ENCODE measurements at places on chromosomes 7 and 10.

GRCh38 chr7:6181136-6181535 lies 91.3 kb downstream of the CYTH3 start:
- DNase-seq = no peak

GRCh38 chr7:41517771-41518170 lies 185.1 kb downstream of the INHBA start:
- no peak for DNase-seq

- DNase-seq = no peak
These were observed 339.9 kb downstream of the DNAJB6 start for GRCh38 chr7:157676456-157677255.

DNA sequence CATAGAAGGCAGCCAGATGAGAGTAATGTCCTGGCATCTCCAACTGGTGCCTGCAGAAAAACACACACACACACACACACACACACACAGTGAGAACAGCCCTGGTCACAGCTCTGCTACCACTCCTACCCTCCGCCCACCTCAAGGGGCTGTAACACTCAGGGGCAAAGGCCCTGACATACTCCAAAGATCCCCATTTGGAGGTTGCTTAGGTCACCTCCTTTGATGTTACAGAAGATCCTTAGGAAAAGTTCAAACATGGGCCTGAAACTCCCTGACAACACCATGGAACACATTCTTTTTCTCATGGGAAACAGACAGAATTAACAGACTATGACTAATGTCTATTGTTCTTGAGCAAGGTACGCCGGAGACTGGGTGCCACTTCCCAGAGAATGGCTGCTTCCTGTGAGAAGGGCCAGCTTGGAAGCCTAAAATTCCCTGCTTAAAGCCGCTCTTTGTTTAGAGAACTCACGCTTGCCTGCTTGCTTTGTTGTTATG lies 27.7 kb downstream of the DENND11 start:
- no peak for DNase-seq

- no peak for DNase-seq
These were observed 23.1 kb downstream of the SP4 start for GRCh38 chr7:21450941-21451340.

DNA sequence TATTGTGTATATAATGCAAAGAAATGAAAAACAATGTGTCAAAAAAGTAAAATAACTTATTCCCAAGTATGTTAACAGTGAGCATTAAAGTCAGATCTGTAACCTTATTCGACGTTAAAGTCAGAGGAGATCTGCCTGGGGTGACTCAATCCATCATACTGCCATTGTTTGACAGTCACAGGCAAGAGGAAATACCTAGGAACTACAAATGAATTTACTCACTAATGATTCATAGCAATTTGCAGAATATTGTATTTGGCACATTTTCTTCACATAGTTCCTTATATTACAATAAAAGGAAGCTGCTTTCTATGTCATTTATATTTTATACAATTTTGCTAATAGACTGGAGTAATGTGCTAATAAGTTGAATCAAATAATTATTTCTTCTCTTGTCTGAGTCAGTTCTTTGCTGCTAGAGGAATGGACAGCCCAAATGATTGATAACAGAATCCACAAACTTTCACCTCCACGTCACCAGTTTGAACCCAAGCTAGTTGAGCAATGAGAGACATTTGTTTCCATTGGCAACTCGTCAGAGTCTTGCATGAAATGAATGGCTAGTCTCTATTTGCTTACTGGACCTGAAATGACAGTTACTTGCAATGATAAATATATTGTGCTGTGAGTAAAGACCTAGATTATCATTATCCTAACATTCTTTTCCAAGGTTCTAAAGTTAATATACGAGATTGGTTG lies 48.5 kb upstream of the TMEM106B start:
- no peak for DNase-seq

GRCh38 chr7:28695300-28696295 lies 262.5 kb downstream of the TRIL start:
- DNase-seq = no peak

DNA sequence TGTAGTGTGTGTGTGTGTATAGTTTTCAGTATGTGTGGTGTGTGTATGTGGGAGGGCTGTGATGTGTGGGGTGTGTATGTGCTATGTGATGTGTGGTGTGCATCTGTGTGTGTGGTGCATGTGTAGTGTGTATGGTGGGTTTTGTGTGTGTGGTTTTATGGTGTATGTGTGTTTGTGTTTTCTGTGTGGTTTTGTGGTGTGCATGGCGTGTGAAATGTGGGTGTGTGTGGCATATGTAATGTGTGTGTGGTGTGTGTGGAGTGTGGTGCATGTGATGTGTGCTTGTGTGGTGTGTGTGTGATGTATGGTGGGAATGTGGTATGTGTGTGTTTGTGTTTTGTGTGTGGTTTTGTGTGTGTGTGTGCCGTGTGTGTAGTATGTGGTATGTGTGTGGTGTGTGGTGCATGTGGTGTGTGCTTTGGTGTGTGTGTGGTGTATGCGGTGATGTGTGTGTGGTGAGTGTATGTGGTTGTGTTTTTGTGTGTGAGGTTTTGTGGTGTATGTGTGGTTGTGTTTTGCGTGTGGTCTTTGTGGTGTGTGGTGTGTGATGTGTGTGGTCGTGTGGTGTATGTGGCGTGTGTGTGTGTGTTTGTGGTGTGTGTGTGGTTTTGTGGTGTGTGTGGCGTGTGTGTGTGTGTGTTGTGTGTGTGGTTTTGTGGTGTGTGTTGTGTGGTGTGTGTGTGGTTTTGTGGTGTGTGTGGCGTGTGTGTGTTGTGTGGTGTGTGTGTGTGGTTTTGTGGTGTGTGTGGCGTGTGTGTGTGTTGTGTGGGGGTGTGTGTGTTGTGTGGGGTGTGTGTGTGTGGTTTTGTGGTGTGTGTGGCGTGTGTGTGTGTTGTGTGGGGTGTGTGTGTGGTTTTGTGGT lies 18.0 kb upstream of the PPP2R2D start:
- DNase-seq = no peak

DNA sequence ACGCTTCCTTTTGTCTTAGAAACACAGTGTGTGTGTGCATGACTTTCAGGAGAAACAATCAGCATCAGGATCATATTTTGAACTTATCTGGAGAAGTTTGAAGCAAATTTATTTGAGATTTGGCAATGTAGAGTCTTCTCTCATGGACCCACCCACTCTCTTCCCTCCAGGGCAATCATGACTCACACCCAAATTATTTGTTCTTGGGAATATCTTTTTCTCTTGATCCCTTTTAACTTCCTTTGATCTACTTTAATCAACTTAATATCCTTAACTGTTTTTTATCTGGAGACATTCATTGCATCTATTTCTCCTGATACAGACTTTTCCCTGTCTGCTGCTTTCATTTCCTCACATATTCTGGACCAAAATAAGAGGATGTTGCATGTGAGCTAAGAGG lies 1174.3 kb downstream of the GATA3 start:
- no peak for DNase-seq

DNA sequence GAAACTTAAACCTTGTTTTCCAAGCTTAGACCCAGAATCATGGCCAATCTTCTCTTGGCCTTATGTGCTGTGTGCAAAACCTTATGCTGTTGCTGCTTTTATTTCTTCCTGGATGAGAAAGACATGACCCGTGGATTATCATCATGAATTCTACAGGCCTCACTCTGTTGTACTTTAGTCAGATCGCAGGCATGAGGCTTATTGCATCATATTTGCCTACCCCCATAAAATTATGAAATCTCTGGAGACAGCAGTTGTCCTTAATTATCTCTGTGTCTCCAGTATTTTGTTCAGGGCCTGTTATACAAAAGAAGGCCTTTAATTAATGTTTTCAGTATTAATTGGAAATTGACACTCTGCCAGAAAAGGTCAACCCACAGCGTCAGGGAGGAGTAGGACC lies 71.6 kb downstream of the PLCE1 start:
- no peak for DNase-seq

DNA sequence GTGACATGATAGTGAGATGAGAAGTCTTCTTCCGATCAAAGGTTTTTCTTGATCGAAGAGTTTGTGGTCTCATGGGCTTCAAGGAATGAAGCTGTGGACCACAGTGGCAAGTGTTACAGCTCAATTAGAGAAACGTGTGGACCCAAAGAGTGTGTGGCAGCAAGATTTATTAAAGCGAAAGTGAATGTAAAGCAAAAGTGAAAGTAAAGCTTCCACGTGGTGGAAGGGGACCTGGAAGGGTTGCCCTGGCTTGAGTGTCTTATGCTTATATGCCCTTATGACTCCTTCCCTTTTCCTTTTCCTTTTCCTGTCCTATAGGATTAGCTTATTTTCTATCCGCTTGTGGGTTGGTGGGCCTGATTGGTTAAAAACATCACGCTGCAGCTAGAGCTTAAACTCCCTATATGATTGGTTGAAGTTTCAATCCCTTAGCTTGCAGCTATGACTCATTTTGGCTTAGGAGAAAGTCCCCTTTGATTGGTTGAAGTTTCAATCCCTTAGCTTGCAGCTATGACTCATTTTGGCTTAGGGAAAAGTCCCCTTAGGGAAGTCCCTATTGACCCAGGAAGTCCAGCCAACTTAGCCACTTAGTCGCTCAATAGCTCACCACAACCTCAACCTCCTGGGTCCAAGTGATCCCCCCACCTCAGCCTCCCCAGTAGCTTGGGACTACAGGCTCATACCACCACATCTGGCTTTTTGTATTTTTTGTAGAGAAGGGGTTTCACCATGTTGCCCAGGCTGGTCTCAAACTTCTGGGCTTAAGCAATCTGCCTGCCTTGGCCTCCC lies 34.7 kb downstream of the MRPS24 start:
- peak; percentile 28 for DNase-seq

GRCh38 chr10:49400365-49400764 lies 4.5 kb upstream of the DRGX start:
- no peak for DNase-seq

DNA sequence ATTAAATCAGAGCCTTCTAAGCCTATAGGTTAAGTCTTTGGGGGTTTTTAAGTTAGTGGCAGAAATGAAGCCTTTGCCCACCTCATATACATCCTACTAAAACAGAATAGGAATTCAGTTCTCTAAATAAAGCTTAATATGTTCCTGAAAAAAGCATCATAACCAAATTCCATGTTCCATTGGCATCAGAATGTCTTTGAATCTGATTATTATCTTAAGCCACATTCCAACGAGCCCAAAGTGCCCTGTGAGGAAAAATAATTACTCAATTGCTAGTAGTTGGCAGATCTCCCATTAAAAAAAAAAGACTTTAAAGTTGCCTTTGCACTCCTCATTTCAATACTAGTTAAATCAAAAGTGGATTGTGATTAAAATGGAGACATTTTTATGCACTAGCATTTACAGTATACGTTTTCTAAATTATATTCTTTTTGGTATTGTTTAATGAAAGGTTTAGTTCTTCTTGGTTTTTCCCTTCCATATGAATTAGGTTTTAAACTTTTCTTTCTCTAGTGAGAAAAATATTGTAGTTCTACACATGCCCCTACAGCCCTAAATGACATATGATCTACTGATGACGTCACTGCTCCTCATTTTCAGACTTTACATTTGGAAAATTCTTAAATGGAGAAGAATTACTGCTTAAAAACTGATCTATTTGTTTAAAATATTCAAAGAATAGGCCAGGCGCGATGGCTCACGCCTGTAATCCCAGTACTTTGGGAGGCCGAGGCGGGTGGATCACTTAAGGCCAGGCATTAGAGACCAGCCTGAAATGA lies 54.3 kb upstream of the CABCOCO1 start:
- DNase-seq = no peak

GRCh38 chr10:22617516-22617915 lies 96.9 kb downstream of the PIP4K2A start:
- no peak for DNase-seq

- no peak for DNase-seq
These were observed 187.5 kb downstream of the WDR37 start for GRCh38 chr10:1243486-1244234.

GRCh38 chr10:62183442-62183841 lies 85.2 kb downstream of the RTKN2 start:
- no peak for DNase-seq

DNA sequence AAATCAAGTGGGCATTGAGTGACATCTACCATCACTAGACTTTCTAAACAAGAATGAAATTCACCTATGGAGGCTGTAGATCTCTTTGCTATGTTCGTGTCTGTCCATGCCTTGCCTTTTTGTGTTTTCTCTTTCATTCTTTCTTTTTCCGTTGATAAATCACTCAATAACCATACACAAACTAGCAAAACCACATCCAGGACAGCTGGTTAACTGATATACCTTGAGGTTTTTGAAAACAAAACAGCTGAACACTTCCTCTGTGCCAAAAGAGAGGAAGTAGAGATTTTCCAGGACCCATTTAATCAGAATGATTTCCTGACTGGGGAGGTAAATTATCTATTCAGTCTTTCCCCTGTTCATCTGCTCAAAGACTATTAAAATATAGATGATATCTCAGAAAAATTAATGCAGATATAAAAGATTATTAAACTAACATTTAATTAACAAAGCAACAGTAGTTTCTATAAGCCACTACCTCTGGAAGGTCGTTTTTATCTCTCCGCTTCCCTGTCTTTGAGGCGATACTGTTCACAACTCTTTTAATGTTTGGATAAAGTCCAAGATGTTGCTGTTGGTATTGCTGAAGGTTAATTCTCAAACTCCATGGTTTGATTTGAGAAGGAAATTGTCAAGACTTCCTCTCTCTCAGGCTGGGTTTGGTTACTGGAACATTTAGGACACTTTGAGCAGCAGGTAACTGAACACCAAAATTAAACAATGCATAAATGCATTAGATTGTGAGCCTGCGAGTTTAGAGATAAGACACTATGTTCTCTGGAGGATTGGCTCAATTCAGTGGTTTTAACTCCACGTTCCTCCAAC lies 24.4 kb upstream of the C10orf67 start:
- no peak for DNase-seq

- no peak for DNase-seq
These were observed 80.5 kb downstream of the TBXAS1 start for GRCh38 chr7:139909379-139910050.

DNA sequence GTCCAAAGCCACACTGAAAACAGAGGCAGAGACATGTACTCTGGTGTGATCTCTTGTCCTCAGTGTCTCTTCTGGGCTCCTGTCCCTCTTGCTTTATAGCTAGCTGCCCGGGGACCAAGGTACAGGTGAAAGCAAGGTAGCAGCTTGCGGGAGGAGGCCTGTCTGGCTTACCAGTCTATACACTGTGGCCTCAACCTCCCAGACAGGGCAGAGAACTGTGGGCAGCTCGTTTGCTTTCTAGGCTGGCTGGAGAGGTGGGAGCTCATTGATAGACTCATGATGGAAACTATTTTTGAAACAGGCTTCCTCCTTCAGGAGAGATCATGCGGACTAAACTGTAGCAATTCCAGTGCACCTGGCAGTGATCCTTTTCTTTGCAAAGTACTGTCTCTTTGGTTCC lies 4.6 kb downstream of the CYREN start:
- no peak for DNase-seq

DNA sequence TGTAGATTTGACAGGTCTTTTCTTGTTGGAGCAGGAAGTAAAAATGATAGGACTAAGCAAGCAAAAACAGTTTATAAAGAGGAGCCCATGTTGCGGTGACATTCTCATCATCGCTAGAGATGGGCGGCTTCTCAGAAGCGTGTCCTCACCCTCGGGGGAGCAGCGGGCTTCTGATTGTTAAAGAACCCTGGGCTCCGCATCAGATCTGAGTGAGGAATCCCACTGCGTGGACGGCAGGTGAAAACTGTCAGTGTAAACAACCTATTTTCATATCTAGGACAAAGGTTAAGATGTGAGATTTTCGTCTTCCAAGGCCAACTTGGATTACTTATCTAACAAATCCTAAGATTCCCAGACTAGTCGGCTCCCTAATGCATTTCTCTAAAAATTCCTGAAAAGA lies 177.6 kb downstream of the ADARB2 start:
- DNase-seq = no peak
